ENCODE measurements at places on chromosomes 13 and 19.

DNA sequence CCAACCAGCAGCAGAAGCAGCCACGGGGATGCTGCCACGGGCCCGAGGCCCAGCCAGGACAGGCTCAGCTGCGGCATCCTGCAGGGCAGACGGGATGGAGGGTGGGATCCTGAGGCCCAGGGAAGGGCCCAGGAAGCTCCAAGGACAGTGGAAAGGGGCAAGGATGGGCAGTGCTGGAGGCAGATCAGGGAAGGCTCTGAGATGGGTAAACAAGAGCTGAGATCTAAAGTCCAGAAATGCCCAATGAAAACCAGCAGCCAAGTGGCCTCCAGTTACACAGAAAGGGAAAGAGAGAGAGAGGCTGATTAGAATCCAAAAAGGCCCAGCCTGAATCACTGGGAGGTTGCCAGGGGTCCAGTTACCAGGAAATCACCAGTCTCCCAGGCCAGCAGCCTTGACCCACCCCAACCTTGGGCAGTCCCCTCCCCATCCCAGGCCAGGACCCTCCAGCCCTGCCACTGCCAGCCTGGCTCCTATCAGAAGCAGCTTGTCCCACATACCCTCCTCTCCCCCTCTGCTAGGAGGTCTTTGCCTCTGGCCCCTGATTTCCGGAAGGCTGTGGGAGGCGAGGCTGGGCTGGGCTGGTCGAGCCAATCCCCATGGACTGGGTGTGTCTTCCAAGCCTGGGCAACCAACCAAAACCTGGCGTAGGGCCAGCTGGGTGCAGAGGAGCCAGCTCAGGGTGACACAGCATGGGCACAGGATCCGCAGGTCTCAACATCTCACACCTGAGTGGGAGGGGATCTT is at the start of gene CYP4F11:
CYP4F11 (minus strand) TSS at position 198 of the 747 bp plus-strand sequence; CDS start at position 77, 121 bp downstream.
- peaks cover 11% of the 10 kb centered on the region for H3K27me3 ChIP-seq
- no peak within 1 kb of the TSS for H3K4me3 ChIP-seq
- no peak within 1 kb of the TSS for H3K27ac ChIP-seq
- H3K36me3 ChIP-seq, result no peaks in the 10 kb centered on the region
- H3K4me1 ChIP-seq, result no peaks in the 10 kb centered on the region

- H3K36me3 ChIP-seq, result peaks cover 25% of the 10 kb centered on the region
- DNase-seq, result no peak
- no peaks in the 10 kb centered on the region for H3K27me3 ChIP-seq
- peak within 1 kb of the TSS; percentile 88 for H3K27ac ChIP-seq
- H3K4me1 ChIP-seq, result peaks cover 81% of the 10 kb centered on the region
- H3K4me3 ChIP-seq, result peak within 1 kb of the TSS; percentile 85
These were observed at the start of gene RASAL3 for GRCh38 chr19:15464394-15465385. TSS of gene RASAL3 (minus strand) at chr19:15464544. CDS start at chr19:15464358, 186 bp downstream.

DNA sequence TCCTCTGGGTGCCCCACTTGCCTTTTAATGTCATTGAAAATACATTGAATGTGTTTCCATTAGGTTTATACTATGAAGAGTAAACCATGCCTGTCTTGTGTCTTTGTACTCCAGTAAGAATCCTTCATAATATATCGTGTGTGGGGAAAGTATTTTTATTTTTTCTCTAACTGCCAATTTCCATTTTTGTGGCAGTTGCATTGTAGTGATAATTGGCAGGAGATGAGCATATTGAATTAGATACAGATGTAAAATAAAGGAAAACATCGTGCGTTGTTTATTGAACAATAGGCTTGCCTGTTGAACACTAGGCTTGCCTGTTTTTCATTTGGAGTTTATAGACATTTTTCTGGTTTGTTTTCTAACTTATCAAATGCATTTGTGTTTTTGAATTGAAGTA is 218.8 kb downstream of the NBEA start:
- H3K27me3 ChIP-seq, result no peaks in the 10 kb centered on the region
- H3K27ac ChIP-seq, result no peak overlapping the region
- no peaks in the 10 kb centered on the region for H3K4me1 ChIP-seq
- H3K4me3 ChIP-seq, result no peak overlapping the region
- no peaks in the 10 kb centered on the region for H3K36me3 ChIP-seq
- DNase-seq, result no peak

DNA sequence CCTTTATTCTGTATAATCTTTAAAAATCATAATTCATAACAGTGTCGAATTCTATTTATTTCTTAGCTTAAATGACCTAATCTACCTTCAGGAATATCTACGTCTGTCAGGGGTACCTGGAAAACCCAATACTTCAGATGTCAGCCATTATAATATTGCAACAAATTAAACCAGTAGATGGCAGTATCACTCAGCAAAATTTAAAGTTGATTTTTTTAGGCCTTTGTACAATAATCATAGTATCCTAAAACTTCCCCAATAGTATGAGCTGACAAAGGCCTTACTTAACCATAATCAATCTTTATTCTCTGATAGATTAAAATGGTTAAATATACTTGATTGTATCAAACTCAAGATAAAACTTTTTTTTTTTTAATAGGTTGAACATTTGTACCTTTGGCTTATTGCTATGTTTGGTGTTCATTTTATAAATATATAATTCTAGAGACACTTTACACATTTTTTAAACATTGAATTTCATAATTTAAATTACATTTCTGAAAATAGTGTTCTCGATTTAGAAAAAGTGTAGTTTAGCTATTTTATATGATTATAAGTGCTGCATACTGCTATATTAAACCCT is 830.2 kb upstream of the SPRY2 start:
- no peaks in the 10 kb centered on the region for H3K36me3 ChIP-seq
- H3K27ac ChIP-seq, result no peak overlapping the region
- peaks cover 2% of the 10 kb centered on the region for H3K27me3 ChIP-seq
- H3K4me3 ChIP-seq, result no peak overlapping the region
